RPMI8226 (cell line): ENCODE measurements at places on chromosomes 16 and 17.

DNA sequence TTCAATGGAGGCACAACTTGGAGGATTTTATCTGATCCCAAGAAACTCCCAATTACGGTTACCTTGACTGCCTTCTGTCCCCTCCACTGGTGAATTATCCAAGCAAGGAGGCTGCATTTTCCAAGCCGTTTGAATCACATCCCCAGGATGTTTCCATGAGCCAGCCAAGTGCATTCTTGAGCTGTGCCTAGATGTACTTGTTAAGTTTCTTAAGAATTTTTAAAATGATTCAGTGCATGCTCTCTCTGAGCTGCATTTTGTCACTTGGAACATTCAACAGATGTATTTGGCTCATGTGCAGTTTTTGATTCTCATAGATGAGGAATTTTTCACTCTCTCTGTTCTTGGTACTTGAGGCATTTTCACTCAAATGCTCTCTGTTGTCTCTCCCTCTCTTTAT lies 202.6 kb upstream of the MYOCD start:
- DNase-seq = no peak

DNA sequence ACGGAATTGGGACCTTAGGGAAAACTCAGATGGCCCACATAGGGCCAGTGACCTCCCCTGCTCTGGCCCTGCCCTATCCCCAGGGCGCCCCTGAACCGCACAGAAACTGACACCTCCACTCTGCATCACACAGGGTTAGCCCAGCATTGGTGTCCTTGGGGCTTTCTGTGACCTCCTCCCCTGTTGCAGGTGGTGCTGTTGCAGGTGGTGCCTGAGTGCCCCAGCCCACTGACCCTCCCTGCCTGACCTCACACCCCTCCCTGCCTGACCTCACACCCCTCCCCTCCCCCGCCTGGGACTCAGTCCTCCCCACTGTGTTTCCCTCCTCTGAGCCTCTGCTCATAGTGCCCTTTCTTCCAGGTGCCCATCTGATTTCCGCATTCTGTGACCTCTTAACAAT lies 21.4 kb downstream of the TNFRSF13B start:
- no peak for DNase-seq

GRCh38 chr17:66414561-66415175 lies 112.3 kb downstream of the PRKCA start:
- no peak for DNase-seq

DNA sequence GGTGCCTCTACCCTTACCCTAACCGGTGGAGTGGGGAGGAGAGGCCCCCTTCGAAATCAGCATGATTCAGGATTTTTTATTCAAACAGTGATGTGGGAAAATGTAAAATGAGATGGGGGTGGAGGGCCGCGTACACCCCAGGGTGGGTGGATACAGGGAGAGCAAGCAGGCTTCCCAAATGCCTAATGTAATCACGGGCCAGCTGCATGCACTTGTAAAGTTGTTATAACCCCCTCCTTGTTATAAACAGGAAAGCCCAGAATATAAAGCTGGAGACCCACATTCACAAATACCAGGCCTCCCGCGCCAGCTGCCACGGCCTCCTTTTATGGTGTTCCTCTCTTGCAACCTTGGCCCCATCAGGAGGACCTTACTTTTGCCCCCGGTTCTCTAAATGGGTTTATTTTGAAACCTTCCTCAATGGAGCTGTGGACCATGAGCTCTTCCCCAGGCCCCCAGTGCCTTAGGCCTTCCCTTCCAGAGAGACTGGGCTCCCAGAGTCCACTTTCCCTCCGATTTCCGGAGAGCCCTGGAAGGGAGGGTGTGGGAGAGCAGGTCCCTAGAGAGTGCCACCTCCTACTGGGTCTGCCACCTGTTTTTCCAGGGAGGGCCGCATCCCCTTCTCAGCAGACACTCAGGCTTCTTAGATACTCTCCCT lies 906 bp upstream of the FOXL1 start:
- no peak for DNase-seq

DNA sequence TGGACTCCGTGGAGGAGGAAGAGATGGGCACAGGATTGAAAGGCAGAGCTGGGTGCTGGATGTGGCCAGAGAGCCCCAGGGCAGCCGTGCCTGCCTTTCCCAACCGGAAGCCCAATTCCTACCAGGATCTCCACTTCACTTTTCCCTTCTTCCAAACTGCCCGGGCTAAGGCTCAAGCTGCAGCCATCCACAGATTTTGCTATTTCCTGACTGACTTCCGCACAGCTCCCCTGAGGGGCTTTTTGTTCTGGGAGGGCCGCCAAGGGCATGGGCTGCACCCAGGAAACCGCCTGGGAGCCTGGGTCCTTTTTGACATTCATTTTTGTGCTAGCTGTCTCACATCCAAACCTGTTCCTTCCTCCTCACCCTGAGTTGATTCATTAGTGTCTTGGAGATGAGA lies 4.2 kb downstream of the SHISA6 start:
- no peak for DNase-seq
